ENCODE measurements at places on chromosomes 12 and 14. TPM values are rescaled to one million over a fixed set of nuclear protein-coding genes. Genes with fewer than 3 reads are reported as not detected.
A peak's percentile ranks its signal among the peaks of the same experiment; 100 is the strongest.

- no peak overlapping the region for H3K4me3 ChIP-seq
- no peak for DNase-seq
- H3K27ac ChIP-seq, result no peak overlapping the region
- H3K27me3 ChIP-seq, result no peaks in the 10 kb centered on the region
- H3K4me1 ChIP-seq, result no peaks in the 10 kb centered on the region
- no peaks in the 10 kb centered on the region for H3K36me3 ChIP-seq
Measured at GRCh38 chr12:130286741-130287440, 50.8 kb upstream of the PIWIL1 start.

PMEL gene
- 0.72 TPM for total RNA-seq

- H3K27me3 ChIP-seq, result no peaks in the 10 kb centered on the region
- no peak overlapping the region for H3K4me3 ChIP-seq
- H3K27ac ChIP-seq, result no peak overlapping the region
- H3K4me1 ChIP-seq, result no peaks in the 10 kb centered on the region
Measured at GRCh38 chr14:36173161-36173560, 3.4 kb downstream of the PTCSC3 start.

GRCh38 chr12:7844116-7844515, 28.6 kb downstream of the SLC2A14 start:
- H3K36me3 ChIP-seq, result no peaks in the 10 kb centered on the region
- no peak for DNase-seq
- H3K27ac ChIP-seq, result no peak overlapping the region
- H3K4me3 ChIP-seq, result no peak overlapping the region

ESPL1 gene
- total RNA-seq, result 4.0 TPM

DNA sequence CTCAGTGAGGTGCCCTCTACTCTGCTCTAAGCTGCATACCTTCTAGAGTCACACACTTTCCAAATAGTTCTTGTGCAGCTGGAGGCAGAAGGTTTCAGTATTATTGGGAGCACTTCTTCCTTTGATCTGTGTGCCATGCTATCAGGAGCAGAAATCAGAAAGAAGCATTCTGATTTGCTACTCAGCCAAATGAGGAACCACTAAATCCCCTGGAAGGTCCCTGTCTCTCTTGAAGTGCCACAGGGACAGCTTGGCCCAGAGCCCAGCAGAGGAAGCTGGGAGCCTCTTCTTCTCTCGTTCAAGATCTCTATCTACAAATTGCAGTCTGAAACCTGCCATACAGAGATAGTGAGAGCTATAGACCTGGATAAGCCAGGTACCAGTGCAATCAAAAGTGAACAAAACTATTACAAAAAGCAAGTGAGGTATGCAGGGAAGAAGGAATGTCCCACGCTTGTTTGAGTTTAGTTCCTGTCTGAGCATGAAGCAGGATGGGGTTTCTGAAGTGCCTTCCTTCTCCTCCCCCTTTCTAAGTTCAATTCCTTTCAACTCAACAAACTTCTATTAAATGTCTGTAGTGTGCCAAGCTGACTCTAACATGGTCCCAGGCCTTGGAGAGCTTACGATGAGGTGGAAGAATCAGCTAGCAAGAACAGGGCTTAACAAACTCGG, 100.9 kb upstream of the PARP11 start:
- H3K27me3 ChIP-seq, result no peaks in the 10 kb centered on the region
- H3K27ac ChIP-seq, result no peak overlapping the region
- no peak for DNase-seq
- no peaks in the 10 kb centered on the region for H3K4me1 ChIP-seq

DNA sequence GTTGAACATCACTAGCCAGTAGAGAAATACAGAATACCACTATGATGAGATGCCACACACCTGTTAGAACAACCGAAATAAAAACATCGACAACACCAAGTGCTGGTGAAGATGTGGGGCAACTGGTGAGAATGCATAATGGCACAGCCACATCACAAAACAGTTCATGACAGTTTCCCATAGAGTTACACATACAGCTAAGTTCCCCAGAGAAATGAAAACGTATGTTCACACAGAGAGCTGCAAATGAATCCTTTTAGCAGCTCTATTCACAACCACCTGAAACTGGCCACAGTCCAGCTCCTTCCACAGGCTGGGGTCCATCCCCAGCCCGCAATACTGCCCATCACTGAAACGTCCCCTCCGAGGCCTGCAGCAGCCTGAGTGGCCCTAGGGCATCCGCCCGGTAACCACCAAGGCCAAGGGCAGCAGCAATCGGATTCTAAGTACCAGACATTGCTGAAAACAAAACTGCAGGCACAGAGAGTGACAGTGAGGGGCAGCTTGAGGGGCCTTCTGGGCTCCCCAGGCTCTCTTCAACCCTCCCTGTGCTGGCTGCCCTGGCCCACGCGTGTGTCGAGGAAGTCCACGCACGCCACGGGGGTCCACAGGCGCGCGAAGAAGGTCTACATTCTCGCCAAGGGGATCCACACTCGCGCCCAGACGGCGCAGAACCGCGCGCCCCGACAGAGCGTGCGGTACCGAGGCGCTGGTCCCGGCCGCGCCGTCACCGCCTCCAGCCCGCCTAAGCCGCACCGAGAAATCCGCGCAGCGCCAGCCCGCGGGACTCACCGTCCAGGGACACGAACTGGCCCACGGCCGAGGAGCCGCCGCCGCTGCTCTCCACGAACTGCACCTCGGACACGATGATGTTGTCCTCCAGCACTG, 903 bp downstream of the BRF1 start:
- H3K27me3 ChIP-seq, result no peaks in the 10 kb centered on the region
- H3K4me3 ChIP-seq, result peak overlapping the region; percentile 92
- H3K36me3 ChIP-seq, result no peaks in the 10 kb centered on the region
- DNase-seq, result no peak
- H3K27ac ChIP-seq, result peak overlapping the region; percentile 97
- peaks cover 23% of the 10 kb centered on the region for H3K4me1 ChIP-seq

DNA sequence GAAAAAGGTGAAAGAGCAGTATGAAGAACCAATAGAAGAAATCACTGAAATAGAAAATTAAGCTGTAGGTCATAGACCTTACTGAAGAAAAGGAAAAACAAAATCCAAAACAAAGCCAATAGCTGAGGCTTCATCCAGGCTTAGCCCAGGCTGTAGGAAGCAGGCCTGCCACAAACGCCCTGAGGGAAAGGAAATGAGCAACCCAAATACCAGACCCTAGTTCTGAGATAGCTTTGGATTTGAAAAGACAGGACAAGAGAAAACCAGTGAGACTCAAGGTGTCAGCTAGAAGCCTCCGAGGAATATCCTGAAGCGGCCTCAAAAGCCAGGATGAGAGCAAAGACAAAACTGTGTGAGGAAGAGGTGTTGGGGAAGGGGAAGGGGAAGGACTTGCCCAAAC, 79.2 kb downstream of the FERMT2 start:
- DNase-seq, result no peak
- H3K27me3 ChIP-seq, result no peaks in the 10 kb centered on the region
- no peak overlapping the region for H3K27ac ChIP-seq
- no peak overlapping the region for H3K4me3 ChIP-seq
- no peaks in the 10 kb centered on the region for H3K4me1 ChIP-seq

DNA sequence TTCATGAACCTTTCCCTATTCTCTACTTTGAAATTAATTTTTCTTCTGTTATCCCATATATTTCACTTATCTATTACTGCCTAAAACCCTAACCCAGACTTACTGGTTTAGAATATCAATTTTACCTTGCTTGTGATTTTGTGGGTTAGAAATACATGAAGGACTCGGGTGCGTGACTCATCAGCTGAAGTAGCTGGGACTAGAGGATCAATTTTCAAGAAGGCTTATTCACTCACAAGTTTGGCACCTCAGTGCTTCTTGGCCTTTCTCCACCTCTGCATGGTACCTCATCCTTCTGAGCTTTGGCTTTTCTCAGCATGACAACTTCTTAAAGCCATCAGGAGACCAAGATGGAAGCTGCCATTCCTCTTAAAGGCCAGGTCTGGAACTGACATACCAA, 57.8 kb downstream of the TMEM117 start:
- DNase-seq, result no peak
- no peaks in the 10 kb centered on the region for H3K36me3 ChIP-seq
- H3K27ac ChIP-seq, result no peak overlapping the region
- H3K27me3 ChIP-seq, result no peaks in the 10 kb centered on the region

TAS2R46 gene
- total RNA-seq, result not detected

DNA sequence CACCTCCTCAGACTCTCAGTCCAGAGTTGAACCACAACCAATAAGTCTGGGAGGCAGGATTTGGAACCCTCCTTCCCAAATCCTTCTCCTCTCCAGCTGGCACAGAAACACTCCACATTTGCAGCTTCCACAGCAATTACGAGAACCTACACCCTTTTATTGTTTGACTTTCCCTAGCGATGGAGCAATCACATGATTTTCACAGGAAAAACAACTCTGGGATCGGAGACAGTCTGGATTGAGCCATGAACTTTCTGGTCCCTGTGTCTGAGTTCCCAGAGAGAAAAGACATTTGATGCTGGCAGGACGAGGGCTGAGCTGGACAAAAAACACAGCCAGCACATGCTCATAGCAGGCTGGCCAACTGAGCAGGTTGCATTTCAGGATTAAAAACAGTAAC, 49.0 kb upstream of the STON2 start:
- no peak overlapping the region for H3K4me3 ChIP-seq
- H3K27me3 ChIP-seq, result no peaks in the 10 kb centered on the region
- no peaks in the 10 kb centered on the region for H3K36me3 ChIP-seq
- peak; percentile 48 for DNase-seq
- H3K27ac ChIP-seq, result no peak overlapping the region

Data from stomach (tissue), 19 donors.